Hindlimb muscle (tissue), 1 donor: ENCODE measurements at places on chromosomes 13 and 19.

GRCh38 chr13:80100636-80101035 lies 240.3 kb downstream of the SPRY2 start:
- DNase-seq: no peak

DNA sequence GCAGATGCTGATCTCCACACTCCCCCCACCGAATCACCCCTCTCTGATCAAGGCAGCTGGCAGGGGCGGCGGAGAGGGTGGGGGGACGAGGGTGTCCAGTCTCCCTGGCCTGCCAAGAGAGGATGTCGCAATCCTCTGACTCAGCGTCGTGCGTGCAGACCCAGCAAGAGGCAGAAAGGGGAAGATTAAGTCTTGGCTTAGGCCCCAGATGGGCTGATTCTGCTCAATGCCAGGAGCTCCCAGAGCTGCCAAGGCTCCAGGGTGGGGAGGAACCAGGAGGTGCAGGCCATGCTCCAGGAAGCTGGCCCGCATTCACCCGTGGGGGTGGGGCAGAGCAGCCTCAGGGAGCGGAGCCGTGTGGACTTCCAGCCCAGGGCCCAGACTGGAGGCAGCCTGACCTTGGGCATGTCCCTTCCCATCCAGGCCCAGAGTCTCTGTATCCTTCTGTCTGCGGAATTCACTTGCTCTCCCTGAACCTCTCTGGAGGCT lies 6.6 kb upstream of the BCL3 start:
- peak; percentile 95 for DNase-seq

DNA sequence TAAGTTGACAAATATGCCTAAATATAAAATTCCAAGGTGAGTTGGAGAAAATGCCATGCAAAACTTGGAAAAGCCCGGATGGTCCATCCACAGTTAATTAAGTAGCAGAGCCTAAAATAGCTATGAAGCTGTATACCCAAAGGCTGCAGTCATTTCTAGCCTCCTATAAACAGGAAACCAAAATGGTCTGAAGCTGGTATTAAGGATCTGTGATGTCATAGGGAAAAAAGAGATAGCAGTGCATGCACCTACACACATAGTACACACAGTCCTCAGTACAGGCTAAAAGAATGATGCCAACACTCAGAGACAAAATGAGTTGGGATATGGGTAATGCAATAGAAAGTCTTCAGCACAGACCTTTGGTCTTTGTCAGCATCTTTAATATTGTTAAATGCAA lies 736.9 kb downstream of the EFNB2 start:
- DNase-seq: no peak

GRCh38 chr19:7159105-7159933 lies 89.8 kb downstream of the ZNF557 start:
- DNase-seq: peak; percentile 78

GRCh38 chr13:101211261-101211660 lies 205.0 kb downstream of the NALCN start:
- DNase-seq: no peak

GRCh38 chr13:35908226-35908625 lies 223.0 kb downstream of the DCLK1 start:
- no peak for DNase-seq

DNA sequence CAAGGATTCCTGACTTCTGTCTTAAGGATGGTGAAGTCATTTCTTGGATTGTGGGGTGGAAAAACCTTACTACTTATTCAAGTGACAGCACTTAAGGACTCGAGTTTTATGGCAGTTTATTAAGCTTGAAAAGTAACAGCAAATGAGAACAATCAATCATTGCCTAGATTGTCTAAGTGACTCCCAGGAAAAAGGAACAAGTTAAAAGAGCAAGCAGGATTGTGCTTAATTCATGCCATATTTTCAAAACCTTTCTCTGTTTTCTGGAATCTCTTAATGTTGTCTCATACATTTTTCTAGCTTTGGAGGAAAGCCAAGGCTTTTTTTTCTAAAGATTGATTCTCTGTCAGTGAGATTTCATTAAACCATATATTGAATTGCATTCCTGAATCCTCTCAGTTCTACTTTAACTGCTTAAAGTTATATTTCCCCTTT lies 236.2 kb upstream of the HTR2A start:
- DNase-seq: peak; percentile 42

- no peak for DNase-seq
These were observed 333.2 kb downstream of the MYO16 start for GRCh38 chr13:108962654-108963053.

GRCh38 chr13:63287926-63288325 lies 1872.3 kb upstream of the PCDH20 start:
- DNase-seq: no peak

- no peak for DNase-seq
These were observed 32.2 kb downstream of the FRY start for GRCh38 chr13:32063619-32064233.

DNA sequence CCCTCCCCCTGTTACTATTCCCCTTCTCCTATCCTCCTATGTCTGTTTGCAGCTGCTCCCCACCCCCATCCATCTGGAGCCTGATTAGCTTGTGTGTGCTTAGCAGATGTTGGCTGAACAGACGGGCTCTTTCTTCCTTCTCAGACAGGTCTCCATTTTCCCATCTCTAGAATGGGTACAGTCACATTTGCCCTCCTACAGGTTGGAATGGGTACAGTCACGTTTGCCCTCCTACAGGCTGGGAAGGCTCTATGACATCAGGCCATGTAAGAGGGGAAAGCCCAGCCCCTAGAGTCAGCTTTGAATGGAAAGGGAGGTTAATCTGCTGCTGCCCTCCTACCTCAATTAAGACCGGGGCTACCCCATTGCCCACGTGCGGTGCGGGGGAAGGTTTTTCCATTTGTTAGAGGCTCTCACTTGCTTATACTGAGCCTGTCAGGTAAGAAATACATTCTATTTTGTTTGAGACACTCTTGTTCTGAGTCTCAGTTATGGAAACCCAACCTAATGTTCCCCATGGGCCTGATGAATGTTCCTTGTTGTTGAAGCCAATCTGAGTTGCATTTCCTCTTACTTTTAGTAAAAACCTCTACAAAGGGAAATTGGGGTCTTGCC lies 2.2 kb upstream of the CLEC17A start:
- no peak for DNase-seq

GRCh38 chr13:98492335-98493041 lies 84.4 kb downstream of the STK24 start:
- no peak for DNase-seq

GRCh38 chr19:19613506-19613905 lies 5.0 kb downstream of the PBX4 start:
- DNase-seq: no peak

DNA sequence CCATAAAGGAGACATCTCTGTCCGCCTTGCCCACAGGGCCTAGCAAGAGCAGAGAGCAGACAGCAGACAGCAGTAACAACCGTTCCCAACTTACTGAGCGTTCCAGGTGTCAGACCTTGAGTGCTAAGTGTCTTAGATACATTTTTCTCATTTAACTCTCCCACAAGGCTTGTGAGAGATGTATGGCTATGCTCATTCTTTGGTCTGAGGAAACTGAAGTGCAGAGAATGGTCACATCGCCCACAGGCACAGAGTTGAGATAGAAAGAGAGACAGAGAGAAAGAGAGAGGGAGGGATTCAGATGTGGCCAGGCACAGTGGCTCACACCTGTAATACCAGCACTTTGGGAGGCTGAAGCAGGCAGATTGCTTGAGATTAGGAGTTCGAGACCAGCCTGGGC lies 14.3 kb downstream of the MEIOSIN start:
- DNase-seq: no peak

- no peak for DNase-seq
These were observed 1.2 kb downstream of the MTIF3 start for GRCh38 chr13:27449081-27449603.
